ENCODE measurements at places on chromosomes 2 and 18.

DNA sequence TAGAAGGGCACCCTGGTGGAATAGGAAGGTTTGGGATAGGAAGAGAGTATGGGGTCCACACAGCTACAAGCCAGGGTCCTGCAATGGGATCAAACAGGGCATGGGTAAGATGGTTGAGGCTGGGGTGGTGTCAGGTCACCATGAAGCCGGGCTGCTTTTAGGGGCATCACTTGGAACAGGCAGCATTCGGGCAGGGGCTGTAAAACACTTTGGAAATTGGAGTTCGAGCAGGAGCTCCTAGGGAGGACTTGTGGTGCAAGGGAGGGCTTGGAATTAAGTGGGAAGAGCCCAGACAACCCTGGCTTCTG lies 47.1 kb upstream of the PLB1 start:
- no peak for DNase-seq

DNA sequence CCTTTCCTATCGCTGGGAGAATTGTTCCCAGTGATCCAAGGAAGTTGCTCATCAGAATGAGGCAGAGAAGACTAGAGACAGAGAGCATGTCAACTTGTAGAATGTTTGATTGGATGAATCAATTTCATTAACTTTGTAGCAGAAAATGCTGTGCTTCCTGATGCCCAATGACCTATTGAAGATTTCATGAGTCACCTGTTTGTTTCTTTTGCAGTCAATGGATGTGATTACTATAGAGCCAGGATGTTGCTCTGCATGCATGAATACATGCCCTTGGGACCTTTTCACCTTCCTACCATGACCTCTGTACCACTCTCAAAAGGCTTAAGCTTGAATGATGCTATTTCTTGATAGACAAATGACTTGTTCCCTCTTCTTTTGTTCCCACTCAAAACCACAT lies 23.3 kb downstream of the SCG2 start:
- DNase-seq = no peak

GRCh38 chr2:222050981-222051380 lies 247.8 kb downstream of the PAX3 start:
- DNase-seq = no peak

DNA sequence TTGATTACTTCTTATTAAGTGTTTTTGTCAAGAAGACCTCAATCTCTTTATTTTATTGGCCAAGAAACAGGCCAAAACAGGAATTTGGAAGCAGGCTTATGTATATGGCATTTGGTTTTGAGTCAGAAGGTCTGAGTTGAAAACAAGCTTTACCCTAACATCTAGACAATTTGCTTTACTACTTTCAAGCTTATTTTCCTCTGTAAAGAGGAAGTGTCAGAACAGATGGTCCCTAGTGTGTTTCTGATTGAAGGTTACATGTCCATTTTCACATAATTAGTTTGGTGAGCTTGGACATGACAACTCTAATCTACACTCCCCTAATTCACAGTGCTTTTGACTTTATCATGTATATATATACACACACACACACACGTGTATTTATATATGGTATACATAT lies 19.8 kb upstream of the MAP4K4 start:
- DNase-seq = no peak

DNA sequence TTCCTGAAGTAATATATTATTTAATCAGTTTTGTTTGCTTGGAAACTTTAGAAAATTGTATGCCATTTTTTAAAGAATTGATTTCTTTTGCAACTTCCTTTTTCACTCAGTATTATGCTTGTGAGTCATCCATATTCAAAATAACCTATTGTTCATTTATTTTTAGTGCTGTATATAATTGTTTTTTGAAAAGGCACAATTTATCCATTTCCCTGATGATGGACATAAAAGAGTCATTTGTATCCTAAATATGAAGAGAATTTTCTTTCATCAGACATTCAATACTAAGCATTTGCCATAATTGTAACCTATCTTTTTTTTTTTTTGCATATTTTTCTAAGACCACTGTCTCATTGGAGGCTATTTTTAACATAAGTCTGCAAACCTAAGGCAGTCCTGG lies 134.1 kb upstream of the SERPINE2 start:
- no peak for DNase-seq

- no peak for DNase-seq
These were observed 26.9 kb downstream of the SDC1 start for GRCh38 chr2:20198001-20198400.

GRCh38 chr2:238965371-238966071 lies 117.6 kb downstream of the TWIST2 start:
- no peak for DNase-seq

GRCh38 chr2:118309257-118309945 lies 221.1 kb downstream of the INSIG2 start:
- no peak for DNase-seq

DNA sequence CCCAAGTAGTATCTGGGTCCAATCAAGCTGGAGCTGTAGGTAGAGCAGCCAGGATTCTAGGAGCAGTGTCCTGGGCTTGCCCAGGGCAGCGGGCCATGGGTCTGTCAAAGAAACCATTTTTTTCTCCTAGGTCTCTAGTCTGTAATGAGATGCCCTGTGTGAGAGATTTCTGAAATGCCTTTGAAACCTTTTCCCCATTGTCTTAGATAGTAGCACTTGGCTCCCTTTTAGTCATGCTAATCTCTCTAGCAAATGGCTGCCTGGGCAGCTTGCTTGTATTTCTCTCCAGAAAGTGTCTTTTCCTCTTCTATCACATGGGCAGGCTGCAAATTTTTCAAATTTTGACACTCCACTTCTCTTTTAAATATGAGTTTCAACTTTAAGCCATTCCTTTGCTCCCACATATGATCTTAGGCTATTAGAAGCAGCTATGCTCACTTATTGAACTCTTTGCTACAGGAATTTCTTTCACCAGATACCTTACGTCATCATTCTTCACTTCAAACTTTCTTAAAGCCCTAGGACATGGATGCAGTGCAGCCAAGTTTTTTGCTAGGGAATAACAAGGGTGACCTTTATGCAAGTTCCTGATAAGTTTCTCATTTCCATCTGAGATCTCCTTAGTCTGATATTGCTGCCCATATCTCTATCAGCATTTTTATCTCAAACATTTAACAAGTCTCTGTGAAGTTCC lies 890.2 kb upstream of the VRK2 start:
- DNase-seq = no peak

- no peak for DNase-seq
These were observed 1277.7 kb upstream of the NXPH2 start for GRCh38 chr2:140057928-140058327.

DNA sequence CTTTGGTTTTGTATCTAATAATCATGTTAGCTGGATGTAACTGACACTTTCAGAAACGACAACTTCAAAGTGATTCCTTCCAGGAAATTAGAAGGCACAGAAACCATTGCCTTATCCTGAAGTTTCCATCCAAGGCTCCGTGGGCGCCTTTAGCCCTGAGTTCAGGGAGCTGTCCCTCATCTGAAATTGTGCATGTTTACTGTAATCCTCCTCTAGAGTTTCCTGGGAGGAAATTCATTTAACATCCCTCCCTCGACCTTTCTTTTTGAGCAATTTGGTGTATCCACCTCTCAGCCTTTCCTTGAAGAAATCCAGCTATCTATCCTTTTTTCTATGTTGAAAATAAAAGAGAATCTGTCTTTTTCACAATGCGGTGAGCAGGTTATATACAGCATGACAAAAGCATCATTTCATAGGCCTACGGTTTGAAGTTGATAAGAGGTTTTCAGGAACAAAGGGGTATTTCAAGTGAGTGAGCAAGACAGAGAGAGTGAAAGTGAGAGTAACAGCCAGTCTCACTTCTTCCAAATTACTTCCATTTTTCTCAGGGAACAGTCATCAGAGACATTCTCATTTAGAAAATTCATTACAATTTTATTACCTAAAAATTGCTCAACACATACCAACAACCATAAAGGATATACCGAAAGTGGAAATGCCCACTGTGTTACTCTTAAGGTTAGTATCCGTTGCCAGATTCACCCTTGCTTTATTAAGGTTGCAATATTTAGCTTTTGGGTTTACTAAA lies 167.3 kb downstream of the MREG start:
- DNase-seq = no peak

- no peak for DNase-seq
These were observed 150.9 kb upstream of the SLC35G4 start for GRCh38 chr18:11458447-11458846.

DNA sequence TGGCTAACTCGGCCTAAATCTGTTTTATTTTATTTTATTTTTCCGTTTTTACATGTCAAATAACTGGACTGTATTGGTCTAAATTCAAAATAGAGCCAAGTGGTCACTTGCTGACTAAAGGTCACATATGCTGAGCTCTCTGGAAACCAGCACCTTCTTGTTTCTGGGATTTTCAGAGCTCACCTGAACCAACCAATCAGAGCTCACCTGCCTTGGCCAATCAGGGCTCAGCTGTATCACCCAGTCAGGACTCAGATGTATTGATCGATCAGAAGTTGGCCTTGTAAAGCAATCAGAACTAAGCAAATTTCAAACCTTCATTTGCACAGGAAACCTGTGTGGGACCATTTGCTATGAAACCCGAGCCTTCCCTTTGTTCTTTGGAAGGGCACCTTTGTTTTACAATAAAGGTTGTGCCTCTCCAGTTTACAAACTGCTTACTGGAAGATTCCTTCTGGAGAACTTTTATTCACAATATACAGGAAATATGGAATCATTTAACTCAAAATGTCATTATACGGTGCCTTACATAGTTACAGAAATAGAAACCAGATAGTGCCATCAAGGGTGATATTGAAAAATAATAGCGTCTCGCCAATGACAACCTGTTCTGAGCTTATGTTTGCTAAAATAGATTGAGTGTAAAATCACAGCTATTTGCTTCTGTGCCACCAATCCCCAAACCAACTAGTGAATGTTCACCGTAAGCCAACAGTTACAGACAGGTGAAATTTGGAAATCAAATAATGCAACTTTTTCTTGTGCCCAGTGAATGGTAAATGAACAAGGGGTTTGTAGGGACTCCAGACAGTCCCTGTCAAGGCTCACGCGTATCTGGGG lies 17.3 kb upstream of the PSD4 start:
- no peak for DNase-seq

DNA sequence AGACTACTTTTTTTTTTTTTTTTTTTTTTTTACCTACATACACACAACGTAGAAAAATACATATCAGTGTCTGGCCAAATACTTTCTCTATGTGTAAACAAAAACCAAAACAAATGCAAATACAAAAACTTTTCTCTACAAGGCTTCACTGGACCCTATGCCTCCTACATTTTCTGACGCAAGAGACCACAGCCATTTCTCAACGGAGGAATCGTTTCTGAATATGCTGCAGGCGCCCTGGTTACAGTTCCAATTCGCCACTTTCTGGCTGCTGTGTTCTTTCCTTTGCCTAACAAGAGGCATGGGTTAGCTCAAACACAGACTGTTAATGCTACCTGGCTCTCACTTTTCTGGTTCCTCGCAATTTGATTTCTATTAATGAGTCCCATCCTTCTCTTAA lies 96.4 kb downstream of the EPB41L3 start:
- no peak for DNase-seq

Measured in HS-5 (cell line).